ENCODE measurements at places on chromosomes 6 and 20.
A peak's percentile ranks its signal among the peaks of the same experiment; 100 is the strongest.

DNA sequence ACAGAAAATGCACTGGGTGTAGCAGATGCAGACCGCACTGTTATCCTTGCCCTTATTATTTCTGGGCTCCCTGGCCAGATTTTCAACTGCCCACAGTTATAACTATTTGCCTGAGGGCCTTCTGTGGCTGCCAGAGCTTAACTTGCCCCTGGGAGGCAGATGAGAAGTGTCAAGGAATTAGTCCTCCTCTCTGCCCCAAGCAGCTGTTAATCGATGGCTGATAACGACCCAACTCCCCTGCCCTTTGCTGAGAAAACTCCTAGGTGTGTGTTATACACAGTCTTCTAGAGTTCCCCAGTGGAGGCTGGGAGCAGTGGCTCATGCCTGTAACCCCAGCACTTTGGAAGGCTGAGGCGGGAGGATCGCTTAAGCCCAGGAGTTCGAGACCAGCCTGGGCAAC lies 44.4 kb upstream of the SHLD1 start:
- no peak overlapping the region for H3K27ac ChIP-seq
- peaks cover 58% of the 10 kb centered on the region for H3K27me3 ChIP-seq
- H3K36me3 ChIP-seq, result no peaks in the 10 kb centered on the region
- H3K4me3 ChIP-seq, result no peak overlapping the region
- peak; percentile 55 for DNase-seq

GRCh38 chr6:30752157-30752927 lies 8.0 kb upstream of the IER3 start:
- H3K4me1 ChIP-seq, result peaks cover under 1% of the 10 kb centered on the region
- no peaks in the 10 kb centered on the region for H3K36me3 ChIP-seq
- no peak overlapping the region for H3K27ac ChIP-seq
- H3K27me3 ChIP-seq, result no peaks in the 10 kb centered on the region

DNA sequence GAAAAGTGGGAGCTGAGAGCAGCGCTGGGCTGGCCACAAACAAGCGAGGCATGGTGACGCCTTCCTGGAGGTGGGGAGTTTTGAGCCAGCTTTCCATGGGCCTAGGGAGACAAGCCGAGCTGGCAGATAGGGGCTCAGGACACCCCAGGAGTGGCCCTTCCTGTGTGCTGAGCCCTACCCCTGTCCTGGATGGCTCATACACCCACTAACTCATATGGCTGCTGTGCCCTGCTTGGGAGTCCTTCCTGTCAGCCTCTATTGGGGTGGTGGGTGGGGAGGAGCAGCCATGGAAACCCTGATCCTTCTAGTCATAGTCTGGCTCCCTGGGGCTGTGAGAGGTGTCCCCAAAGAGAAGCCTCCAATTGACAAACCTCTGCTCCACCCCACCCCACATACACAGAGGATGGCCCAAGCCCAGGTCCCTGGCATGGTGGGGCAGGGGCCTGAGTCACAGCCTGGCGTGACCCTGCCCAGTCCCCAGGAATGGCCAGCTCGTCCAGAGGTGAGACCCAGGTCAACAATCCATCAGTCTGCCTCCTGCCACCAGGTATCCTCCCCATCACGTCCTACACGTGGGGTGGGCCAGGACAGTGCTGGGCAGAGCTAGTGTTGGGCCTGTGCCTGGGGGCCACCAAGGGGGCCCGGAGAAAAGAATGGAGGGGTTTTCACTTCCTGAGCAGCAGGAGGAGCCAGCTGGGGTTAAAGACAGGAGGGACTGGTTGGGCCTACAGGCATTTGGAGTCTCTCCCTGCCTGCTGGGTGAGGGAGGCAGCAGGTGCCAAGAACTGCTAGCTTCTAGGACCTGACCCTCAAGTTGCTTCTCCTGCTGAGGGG lies 52.2 kb downstream of the MRPL14 start:
- H3K4me3 ChIP-seq, result no peak overlapping the region
- H3K27me3 ChIP-seq, result no peaks in the 10 kb centered on the region
- H3K4me1 ChIP-seq, result peaks cover 12% of the 10 kb centered on the region
- H3K36me3 ChIP-seq, result no peaks in the 10 kb centered on the region
- DNase-seq, result no peak

DNA sequence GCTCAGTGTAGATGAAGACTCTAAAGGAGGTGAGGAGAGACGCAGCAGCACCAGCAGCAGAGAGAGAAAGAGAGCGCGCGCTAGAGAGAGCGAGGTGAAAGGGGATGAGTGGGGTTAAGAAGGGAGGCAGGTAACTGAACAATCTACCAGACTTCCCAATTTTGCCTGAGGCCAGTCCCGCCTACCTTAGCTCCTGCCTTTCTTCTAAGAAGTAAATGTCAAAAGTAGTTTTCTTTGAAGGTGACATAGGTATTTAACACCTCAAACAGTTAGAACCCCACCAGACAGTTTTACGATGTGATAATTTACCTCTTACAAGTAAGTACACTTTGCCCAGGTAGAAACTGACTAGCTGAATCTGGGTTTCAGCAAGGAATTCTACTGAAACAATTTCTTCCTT lies 132.0 kb upstream of the EEF1E1 start:
- H3K27me3 ChIP-seq, result no peaks in the 10 kb centered on the region
- H3K27ac ChIP-seq, result no peak overlapping the region
- no peak for DNase-seq
- peaks cover 5% of the 10 kb centered on the region for H3K4me1 ChIP-seq
- H3K36me3 ChIP-seq, result no peaks in the 10 kb centered on the region

GRCh38 chr20:34579979-34580940 lies 21.7 kb downstream of the MAP1LC3A start:
- DNase-seq, result no peak
- H3K4me1 ChIP-seq, result no peaks in the 10 kb centered on the region
- H3K4me3 ChIP-seq, result no peak overlapping the region

DNA sequence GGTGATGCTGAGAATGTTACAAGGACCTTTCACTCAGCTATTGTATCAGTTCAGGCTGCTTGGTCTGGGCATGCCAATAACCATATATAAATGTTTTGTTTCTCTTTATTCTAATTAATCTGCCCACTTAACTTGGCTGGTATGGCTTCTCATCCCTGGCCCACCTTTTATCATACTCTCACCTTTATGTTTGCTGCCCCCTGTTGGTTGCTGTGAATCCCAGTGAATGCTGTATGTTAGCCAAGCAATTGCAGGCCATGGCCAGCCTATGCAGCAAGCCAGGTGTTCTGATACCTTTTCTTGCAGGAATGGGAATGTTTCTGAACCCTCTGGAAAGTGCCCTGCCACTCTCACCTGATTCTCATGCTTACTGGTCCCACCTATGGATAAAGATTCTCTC lies 54.6 kb downstream of the PCSK2 start:
- H3K36me3 ChIP-seq, result no peaks in the 10 kb centered on the region
- no peaks in the 10 kb centered on the region for H3K27me3 ChIP-seq
- peaks cover 16% of the 10 kb centered on the region for H3K4me1 ChIP-seq
- H3K4me3 ChIP-seq, result no peak overlapping the region
- H3K27ac ChIP-seq, result no peak overlapping the region
- DNase-seq, result peak; percentile 90

All from endodermal cell (in vitro differentiated cells).